Keratinocyte (primary cell): ENCODE measurements at places on chromosomes 2 and 18.

DNA sequence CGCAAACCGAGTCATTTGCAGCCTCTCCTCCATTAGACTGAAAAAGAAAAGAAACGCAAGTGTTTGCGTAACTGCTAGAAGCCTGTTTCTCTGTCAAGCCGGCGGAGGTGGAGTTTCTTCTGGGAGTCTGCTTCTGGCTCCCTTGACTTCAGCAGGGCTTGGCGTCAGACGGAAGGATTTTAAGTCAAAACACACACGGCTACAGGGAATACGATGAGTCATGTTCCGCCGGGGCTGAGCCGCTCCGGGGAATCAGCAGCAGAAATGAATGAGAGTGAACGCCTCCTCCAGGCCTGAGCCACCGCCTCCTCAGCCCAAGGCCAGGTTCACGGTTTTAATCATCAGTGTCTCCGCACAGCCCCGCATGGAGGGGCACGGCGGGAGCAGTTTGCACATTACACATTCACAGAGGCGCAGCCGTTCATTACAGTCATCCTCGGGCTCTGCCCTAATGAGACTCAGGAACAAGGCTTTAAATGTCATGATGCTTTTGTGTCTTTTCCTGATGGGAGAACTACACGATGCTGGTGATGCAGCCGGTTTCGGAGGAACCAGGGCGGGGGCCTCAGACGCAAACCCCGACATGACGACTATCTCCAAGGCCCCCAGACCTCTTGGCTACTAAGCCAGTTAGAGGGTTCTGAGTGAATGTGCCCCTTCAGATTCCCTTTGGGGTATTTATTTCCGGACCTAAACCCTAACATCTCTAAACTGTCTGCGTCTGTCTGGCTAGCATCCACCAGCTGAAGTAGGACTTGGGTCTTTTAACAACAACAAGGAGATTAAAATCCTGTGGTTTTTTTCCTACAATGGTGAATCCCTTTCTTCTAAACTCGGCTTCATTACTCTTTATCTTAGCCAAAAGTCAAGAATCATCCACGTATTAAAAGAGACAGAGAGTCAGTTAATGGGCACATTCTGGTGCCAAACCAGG, 11.1 kb upstream of the SCG2 start:
- H3K4me3 ChIP-seq: peak overlapping the region; percentile 55
- peaks cover 7% of the 10 kb centered on the region for H3K4me1 ChIP-seq
- H3K27me3 ChIP-seq: no peaks in the 10 kb centered on the region
- peak overlapping the region; percentile 25 for H3K27ac ChIP-seq
- no peaks in the 10 kb centered on the region for H3K36me3 ChIP-seq

DNA sequence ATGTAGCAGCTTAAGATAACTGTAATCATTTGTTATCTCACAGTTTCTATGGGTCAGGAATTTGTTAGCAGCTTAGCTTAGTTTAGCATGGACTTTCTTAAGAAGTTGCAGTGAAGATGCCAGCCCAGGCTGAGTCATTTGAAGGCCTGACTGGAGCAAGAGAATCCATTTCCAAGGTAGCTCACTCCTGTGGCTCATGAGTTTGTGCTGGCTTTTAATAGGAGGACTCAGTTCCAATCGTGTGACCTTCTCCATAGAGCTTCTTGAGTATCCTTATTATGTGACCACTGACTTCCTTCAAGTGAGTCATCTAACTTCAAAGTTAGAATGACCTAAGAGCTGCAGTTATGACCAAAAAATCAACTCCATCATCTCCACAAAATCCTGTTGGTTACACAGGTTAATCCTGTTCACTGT, 1.4 kb downstream of the GPATCH11 start:
- no peak overlapping the region for H3K4me3 ChIP-seq
- no peaks in the 10 kb centered on the region for H3K27me3 ChIP-seq
- peaks cover 17% of the 10 kb centered on the region for H3K4me1 ChIP-seq
- H3K27ac ChIP-seq: no peak overlapping the region
- no peak for DNase-seq

- no peaks in the 10 kb centered on the region for H3K36me3 ChIP-seq
- no peak overlapping the region for H3K4me3 ChIP-seq
- no peak for DNase-seq
Measured at GRCh38 chr2:155846259-155846658, 486.3 kb downstream of the NR4A2 start.

DNA sequence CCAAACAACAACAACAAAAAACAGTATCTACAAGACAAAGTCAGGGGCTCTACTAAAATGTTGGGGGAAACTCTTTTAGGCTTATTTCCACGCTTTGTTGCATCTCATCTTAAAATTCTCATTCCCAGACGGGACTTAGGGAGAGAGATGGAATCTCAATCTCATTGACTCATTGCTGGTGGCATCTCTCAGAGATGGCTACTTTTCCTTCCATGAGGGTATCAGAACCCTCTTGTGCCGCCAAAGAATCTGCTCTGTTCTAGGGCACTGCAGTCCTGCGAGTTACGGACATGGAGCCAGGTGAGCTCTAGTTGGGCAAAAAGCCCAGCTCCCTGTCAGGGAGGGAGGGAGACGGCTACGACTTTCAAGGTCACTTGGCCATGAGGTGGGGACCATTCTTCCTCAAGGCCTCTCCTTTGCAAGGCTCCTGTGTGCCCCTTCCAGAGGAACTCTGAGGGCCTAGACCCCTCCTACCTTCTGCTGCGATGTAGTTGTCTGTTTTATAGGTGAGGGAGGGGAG, 68.0 kb downstream of the MYCN start:
- no peaks in the 10 kb centered on the region for H3K36me3 ChIP-seq
- H3K27ac ChIP-seq: no peak overlapping the region
- no peak overlapping the region for H3K4me3 ChIP-seq
- no peaks in the 10 kb centered on the region for H3K27me3 ChIP-seq

GRCh38 chr2:129778584-129778877, 200.9 kb upstream of the RAB6C start:
- no peak overlapping the region for H3K4me3 ChIP-seq
- H3K4me1 ChIP-seq: no peaks in the 10 kb centered on the region
- no peak overlapping the region for H3K27ac ChIP-seq
- no peaks in the 10 kb centered on the region for H3K36me3 ChIP-seq
- H3K27me3 ChIP-seq: peaks cover 3% of the 10 kb centered on the region

DNA sequence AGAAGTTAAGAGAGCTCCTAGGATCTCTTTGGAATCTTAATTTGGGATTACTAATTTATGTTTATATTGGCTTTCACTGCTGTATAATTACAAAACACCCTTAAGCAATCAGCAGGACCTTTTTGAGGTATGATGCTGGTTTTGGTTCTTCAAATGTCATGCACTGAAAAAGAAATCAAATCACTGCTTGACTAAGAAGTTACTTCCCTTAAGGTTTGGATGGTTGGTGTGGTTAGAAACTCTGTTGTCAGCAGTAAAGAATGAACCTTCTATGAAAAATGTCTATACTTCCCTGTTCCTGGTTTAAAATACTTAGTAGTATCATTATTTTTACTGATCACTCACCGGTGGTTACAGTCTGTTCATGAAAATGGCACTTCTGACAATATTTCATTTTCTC, 5.5 kb downstream of the COLEC12 start:
- no peaks in the 10 kb centered on the region for H3K36me3 ChIP-seq
- H3K4me1 ChIP-seq: peaks cover 3% of the 10 kb centered on the region
- DNase-seq: no peak
- peaks cover 16% of the 10 kb centered on the region for H3K27me3 ChIP-seq
- H3K27ac ChIP-seq: no peak overlapping the region

DNA sequence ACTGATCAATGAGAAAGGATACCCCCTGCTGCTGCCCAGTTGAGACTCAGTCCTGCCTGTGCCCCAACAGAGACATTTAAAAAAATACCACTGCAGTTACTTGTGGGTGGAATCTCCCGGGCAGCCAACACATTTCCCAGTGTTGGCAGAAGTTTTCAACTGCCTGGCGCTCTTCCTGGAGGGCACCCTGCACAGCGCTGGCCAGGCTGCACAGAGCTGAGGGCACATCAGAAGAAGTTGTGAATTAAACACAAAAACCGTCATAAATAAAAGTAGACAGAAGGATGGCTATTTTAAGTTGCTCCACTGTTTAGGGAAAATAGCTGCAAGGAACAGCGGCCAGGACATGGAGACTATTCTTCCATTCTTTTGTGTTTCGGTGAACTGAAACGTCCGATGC, 110.2 kb upstream of the THOC1 start:
- H3K27ac ChIP-seq: no peak overlapping the region
- no peak for DNase-seq
- H3K4me3 ChIP-seq: no peak overlapping the region
- no peaks in the 10 kb centered on the region for H3K27me3 ChIP-seq

GRCh38 chr2:215949991-215950404, 63.4 kb downstream of the MREG start:
- no peaks in the 10 kb centered on the region for H3K27me3 ChIP-seq
- H3K36me3 ChIP-seq: peaks cover 2% of the 10 kb centered on the region
- no peak overlapping the region for H3K4me3 ChIP-seq
- no peak overlapping the region for H3K27ac ChIP-seq
- DNase-seq: no peak
- H3K4me1 ChIP-seq: no peaks in the 10 kb centered on the region

DNA sequence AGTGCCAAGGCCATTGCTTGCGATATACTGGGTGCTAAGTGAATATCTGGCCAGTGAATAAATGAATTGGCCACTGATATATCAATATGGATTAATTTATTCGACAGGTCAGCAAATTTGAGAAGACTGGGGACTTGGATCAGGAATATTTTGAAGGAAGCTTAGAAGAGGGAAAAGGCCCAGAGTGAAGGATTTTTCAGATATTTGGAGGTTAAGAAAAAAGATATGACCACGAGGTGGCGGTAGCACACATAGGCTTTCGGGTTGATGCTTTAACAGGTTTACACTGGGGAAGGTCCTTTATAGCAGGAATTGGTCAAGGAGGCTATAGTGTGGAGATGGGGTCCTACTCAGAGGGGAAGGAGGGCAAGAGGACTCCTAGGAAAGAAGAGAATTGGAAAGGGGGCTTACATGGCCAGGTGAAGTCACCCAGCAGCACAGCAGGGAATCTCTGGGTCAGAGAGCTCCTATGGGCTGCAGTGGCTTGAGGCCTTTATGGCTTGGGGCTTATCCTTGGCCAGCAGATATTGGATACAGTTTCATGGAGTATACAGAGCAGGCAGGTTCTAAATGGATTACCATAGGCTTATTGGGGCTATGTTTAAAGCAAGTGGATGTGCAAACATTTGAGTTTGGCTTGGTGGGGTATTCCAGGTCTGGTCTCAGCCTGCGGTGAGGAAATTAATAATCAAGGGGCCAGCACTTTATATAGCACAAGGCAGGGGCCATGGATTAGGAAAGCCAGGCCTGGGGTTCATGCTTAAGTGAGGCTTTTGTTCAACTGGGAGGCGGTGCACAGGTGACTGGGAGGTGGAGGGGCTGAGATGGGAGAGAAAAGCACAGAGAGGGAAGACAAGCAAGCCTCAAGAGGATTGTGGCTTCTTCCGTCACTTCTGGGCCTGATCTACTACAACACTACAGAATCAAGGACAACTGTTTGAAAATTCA, 9.7 kb downstream of the IL1RN start:
- H3K4me3 ChIP-seq: no peak overlapping the region
- no peak for DNase-seq
- peaks cover 20% of the 10 kb centered on the region for H3K4me1 ChIP-seq
- peaks cover 5% of the 10 kb centered on the region for H3K36me3 ChIP-seq
- no peak overlapping the region for H3K27ac ChIP-seq

- H3K4me3 ChIP-seq: no peak overlapping the region
- no peaks in the 10 kb centered on the region for H3K27me3 ChIP-seq
- no peaks in the 10 kb centered on the region for H3K4me1 ChIP-seq
- no peak for DNase-seq
Measured at GRCh38 chr2:30683236-30683956, 123.8 kb downstream of the CAPN13 start.

- no peak for DNase-seq
- H3K36me3 ChIP-seq: no peaks in the 10 kb centered on the region
Measured at GRCh38 chr2:128984855-128985254, 666.2 kb upstream of the HS6ST1 start.

DNA sequence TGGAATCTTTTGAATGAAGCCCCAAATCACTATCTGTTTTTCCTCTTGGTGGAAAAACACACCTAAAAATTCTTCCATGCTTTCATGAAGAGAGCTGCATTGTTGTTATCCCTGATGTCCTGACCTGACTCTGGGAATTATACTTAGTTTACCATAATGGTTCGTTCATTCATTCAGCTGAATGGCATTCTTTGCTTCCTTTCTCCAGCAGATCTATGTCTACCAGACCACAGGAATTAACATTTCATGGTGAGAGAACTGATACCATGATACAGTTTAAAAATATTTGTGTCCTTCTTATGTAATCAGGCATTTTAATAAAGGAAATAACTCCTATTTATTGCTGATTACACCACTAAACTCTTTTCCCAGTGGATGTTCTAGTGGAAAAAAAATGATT, 11.1 kb upstream of the SLC4A10 start:
- no peaks in the 10 kb centered on the region for H3K36me3 ChIP-seq
- no peaks in the 10 kb centered on the region for H3K4me1 ChIP-seq
- H3K4me3 ChIP-seq: no peak overlapping the region

- H3K27me3 ChIP-seq: peaks cover 3% of the 10 kb centered on the region
- DNase-seq: no peak
- no peaks in the 10 kb centered on the region for H3K36me3 ChIP-seq
- H3K27ac ChIP-seq: no peak overlapping the region
Measured at GRCh38 chr2:74347303-74347702, 4.1 kb upstream of the SLC4A5 start.

DNA sequence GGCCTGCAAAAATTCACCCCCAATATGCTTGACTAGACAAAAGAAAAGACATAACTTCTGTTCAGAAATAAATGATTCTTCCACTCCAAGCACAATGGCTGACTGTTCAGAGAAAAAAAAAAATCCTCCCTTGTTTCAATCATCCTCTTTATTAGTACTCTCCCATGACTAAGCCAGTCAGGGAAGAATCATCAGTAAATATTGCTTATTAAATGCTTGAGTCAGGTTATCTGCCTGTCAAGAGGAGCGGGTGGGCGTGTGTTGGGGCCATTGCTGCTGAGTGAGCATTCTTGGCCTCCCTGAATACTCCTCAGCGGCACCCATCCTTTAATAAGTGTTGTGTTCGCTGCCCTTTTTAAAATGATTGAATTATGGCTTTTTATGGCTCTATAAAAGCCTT, 1334.8 kb upstream of the CELF4 start:
- no peak for DNase-seq
- no peak overlapping the region for H3K27ac ChIP-seq
- no peaks in the 10 kb centered on the region for H3K4me1 ChIP-seq

DNA sequence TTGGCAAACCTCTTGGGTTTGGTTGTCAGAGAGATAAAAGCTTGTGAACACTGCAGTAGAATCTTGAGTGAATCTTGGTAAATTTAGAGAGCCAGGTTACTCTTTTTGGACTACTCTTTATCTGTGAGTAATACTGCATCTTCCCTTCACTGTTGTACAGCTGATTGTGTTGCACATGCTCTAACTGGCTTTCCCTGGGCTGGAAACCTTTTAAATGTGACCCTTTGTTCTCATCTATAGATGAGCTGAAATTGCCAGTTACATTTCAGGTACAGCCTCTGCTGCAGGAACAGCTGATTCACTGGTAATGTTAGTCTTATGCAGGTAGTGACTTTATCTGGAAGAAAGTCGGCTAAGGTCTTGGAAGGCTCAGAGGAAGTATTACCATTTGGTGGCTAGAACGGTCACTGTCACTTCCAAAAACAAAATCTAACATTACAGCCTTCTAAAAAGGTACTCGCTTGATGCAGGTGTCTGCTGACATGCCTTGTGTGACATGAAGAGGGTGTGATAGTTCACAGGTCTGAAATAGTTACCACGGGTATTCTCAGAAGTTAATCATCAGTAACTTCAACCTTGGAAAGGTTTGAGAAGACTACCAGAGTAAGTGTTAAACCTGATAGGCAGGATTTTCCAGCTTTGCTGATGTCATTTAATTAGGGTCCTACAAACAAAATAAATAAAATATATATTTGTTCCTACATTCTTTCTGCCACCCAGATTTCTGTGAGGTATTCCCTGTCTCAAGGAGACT, 851.1 kb downstream of the SLC4A3 start:
- DNase-seq: no peak
- H3K4me1 ChIP-seq: peaks cover 4% of the 10 kb centered on the region
- no peak overlapping the region for H3K4me3 ChIP-seq
- H3K36me3 ChIP-seq: no peaks in the 10 kb centered on the region
- no peaks in the 10 kb centered on the region for H3K27me3 ChIP-seq
